ENCODE measurements at places on chromosomes 6 and 20.

GRCh38 chr6:162538643-162539064 lies 188.9 kb downstream of the PRKN start:
- no peak for DNase-seq

GRCh38 chr6:148793721-148794120 lies 46.9 kb downstream of the UST start:
- peak; percentile 28 for DNase-seq

DNA sequence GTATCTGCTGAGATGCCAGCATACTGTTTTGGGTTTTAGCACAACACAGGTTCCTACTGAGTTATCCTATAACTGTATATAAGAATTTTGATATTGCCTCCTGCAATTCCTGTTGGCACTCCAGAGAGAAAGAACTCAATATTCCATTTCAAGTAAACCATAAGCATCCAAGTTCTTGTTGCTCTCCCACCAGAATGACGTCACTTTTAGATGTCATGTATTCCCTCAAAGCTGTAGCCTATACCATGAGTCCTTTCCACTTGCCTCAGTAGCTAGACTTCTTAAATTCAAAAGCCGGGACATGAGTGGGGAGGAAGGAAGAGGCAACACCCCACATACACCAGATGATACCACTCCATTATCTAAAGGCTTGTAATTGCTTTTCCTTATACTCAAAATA lies 171.5 kb downstream of the ALDH8A1 start:
- no peak for DNase-seq

DNA sequence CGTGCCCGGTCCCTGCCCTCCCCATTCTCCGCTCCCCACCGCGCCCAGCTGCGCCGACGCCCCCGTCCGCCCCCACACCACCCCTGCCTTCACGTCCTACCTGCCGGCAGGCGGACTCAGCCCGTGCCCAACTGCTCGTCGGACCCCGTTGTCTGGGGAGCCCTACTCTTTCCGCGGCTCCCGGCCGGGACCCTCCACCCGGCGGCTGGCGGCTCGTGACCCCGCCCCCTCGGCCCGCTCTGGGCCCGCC lies at the start of gene SERAC1:
Gene SERAC1, minus strand, starts transcription at position 223 of the 250 bp plus-strand sequence. CDS start 9,899 bp downstream, outside the sequence.
- no peak for DNase-seq

- peak; percentile 74 for DNase-seq
Measured at GRCh38 chr6:116073765-116074440, 13.2 kb upstream of the FRK start.
